ENCODE measurements at places on chromosomes 11 and 22.

DNA sequence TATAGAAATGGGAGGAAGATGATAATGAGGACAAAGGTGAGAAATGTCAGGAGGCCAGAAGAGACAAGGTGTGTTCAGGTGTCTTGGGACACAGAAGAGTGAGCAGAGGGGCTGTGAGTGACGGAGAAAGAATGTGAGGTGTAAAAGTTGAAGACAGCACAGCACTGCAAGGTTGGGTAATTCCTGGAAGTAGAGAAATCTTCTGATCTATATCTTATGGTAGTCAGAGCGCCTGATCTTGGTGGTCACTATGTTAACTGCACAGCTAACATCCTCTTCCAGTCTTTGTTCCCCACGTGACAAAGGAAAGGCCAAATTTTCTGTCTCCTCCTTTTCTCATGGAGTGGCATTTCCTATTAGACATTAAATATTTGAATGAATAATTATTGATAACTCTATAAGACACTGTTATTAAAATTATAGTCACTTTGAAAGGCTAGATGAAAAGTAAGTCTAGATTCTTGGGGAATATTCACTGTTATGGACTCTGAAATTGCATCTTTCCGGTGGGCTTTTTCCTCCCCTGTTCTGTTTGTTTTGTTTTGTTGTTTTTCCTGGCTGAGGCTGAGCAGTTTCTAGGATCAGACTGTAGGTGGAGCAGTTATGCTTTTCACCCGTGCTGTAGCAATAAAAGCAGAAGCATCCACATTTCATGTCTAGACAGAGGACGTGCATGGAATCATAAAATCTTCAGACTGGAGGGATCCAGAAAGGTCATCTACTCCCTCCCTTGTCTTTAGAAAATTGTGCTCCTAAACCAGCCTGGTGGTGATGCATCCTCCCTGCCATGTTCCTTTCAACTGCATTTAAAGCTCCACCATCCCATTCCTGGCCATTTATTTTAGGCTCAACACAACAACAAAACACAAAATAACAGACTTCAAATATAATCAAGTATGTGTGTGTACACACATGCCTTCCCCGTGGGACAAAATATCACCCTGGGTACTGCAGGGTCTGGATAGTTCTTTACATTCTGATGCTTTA, 26.6 kb downstream of the SC5D start:
- DNase-seq: no peak

DNA sequence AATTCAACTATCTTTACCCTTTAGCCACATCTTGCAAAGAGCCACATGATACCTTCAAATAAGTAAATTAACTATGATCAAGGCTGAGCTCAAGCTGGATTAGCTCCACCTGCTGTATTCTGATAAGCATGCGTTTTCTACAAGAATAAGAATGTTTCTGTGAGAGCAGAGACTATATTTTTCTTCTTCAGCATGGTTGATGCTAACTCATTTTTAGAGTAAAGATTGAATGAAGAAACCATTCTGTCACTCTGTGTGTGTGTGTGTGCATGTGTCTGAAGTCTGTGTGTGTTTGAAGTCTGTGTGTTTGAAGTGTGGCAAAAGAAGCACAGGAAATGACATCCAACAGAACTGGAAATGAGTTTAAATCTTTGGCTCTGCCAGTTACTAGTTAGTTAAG, 12.0 kb upstream of the LAYN start:
- DNase-seq: no peak

- DNase-seq: no peak
Measured at GRCh38 chr11:123231256-123231655, 36.2 kb upstream of the CLMP start.

DNA sequence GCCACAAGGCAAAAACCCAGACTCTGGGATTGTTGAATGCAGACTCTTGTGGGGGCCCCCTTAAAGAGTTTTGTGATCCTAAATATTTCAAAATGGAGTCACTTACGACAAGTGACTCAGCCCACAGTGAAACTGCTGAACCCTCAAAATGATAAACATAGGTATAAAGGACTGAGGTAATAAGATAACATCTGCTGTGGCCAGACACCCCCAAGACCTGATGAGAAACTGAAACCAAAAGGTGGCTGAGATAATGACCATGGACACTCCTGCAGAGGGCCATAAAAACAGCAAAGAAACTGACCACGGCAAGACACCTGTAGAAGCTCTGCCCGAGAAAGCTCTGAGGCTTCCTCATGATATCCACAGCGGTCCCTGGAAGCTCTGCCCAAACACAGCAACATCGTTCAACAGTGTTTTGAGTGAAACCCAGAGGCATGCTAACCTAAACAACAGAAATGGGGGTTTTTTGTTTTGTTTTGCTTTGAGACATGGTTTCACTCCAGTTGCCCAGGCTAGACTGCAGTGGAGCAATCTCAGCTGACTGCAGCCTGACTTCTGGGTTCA, 1.6 kb upstream of the PLAAT4 start:
- no peak for DNase-seq

- DNase-seq: no peak
Measured at GRCh38 chr22:25628494-25628893, 64.0 kb downstream of the GRK3 start.

- DNase-seq: no peak
Measured at GRCh38 chr11:116693102-116693570, 79.7 kb downstream of the BUD13 start.

DNA sequence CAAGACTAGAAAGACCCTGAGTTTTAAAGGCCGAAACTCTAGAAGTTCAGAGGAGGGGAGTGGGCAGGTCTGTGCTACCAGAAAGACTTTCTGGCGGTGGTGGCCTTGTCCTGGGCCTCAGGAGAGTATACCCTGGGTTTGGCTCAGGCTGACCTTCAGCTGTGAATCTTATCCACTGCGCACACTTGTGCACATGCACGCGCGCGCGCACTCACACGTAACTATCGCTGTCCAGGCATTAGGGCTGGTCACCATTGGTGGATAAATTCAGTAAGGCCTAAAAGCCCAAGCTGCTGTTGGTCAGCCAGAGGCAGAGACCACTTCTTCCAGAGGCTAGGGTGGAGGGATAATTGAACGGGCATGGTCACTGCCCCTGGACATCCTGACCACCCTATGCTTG, 25.1 kb downstream of the ARHGEF17 start:
- no peak for DNase-seq

DNA sequence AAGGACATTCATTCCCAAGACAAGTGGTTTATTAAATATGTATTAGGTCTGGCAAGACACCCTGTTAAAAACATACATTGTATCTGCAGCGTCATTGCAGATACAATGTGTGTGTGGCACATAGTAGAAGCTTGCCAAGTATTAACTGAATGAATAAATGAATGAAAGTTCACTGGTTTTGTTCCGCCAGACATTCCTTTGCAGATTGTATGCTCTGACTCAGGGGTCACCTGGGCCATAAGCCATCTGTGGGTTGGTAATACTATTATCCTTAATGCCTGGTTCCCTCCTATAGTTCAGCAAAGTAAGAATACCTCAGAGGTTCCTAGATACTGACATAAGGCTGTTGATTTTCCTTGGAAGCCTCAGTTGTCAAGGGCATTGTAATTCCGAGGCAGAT, 377.3 kb upstream of the CCDC90B start:
- no peak for DNase-seq

DNA sequence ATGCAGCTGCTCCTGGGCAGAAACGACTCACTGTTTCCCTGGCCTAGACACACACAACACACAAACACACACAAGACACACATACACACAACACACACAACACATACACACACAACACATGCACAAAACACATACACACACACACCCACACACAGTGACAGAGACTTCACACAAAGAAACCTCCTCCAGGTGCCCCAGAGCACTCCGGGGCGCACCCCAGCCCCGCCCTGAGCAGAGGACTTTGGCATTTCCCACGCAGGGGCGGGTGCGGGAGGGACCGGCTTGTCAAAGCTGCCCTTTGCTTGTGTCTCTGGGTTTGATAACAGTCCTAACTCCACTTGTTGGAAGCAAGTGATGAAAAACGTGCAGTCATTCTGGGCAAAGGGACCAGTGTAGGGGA, 6.5 kb downstream of the APOBEC3A start:
- DNase-seq: no peak

DNA sequence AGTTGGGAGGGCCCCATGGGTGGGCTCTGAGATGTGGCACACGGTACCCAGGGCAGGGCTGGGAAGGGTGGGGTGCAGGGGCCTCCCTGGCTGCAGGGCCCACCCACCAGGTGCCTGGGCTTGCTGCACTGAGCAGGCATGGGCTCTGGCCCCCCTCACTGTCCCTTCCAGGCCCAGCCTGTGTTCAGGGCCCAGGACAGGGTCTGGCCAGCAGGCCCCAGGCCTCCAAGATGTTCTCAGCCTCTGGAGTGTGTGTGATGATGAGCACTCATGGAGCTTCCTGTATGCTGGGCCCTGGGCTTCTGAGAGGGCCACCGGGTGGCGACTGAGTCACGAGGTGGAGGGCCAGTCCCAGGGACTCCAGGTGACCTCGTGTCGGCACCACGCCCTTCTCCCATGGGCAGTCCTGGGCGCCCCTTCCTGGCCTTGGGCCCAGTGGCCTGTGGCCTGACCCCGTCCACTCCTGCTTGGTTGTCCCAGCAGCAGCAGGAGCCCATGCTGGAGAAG, 55.9 kb upstream of the CCDC188 start:
- no peak for DNase-seq

DNA sequence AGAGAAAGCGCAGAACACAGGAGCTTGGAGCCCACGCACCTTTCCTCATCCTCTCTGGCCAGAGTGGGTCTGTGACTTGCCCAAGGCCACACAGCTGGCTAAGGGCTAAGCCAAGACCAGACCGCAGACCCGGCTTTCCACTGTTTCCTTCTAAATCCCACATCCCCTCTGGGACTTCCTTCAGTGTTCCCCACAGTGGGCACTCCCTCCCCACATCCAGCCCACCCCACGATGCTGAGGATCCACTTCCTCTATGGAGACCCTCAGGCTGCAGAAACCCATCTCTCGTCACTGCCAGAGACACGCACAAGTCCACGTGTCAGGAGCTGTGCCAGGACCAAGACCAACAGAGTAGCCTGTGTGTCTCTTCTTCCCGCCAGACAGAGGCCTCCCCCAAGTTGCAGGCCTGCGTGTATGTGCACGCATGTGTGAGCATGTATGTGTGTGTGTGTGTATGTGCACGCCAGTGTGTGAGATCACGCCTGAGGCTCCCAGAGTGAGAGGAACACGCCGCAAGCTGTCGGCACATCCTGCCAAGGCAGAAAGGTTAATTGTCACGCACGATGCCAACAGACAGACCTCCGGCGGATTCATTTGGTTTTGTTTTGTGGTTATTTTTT, 21.6 kb downstream of the PDGFB start:
- DNase-seq: no peak

DNA sequence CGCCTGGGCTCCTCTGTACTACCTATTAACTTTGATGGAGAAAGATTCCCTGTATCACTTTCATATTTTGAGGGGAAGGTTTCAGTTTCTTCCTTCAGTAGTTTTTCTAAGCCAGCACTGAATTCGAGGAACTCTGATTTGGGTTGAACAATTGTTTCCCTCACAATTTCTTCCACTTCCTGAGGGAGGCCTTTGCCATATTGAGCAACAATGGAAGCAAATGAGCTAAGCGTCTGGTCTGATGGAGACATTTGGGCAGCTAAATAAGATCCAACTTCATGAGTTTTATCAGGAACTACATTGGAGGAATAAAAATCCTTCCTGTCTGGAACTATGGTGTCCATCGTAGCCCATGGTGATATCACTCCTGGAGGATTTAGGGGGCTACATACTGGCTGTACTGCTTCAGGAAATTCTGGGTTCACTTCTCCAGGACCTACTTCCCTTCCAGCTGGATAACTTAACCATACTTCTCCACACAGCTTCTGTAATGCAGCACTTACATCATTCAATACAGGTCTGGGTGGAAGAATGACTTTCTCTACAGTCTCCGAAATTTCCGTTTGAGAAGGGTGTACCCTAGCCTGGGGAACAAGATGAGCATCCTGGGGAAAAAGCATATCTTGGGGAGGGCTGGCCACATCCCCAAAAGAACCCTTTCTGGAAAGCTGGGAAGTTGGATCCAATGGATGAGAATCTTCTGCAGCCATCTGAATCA, 38.9 kb upstream of the CCDC89 start:
- DNase-seq: no peak

- no peak for DNase-seq
Measured at GRCh38 chr11:1337647-1338007, 28.2 kb upstream of the TOLLIP start.

DNA sequence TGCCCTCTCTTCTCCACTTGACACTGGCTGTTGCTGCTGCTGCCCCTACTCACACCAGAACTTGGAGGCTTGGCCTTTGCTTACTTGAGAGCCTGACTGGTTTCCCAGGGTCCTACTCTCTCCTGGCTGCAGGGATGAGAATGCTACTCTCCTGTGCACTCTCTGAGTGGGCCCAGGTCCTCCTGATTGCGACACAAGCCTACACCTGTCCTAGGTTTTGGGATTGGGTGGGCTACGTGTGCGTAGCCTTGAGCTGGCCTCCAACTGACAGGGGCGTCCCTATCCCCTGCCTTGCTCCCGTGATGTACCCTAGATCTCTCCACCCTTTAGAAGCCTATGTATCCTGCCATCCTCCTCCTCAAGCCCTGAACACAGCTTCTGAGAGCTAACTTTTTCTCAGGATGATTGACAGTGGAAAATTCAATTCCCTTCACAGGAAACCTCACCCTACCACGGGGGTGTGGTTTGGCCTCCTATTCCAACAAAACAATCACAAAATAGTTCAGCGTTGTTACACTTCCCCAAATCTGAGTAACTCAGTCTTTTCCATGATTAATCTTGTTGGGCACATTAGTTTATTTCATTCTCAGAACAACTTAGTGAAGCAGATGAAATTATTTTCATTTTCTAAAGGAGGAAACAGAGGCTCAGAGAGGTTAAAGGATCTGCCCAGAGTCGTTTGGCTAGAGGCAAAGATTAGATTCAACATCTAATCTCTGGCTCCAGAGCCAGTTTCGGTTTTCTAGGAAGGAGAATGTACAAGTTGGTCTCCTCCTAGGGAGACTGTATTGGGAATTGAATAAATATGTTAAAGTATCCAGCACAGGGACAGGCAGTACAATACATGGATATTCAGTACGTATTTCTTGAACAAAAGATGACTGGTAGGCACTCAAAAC, 17.6 kb upstream of the AMOTL1 start:
- DNase-seq: no peak

- DNase-seq: peak; percentile 82
Measured at GRCh38 chr22:37566903-37567798, 6.9 kb downstream of the CDC42EP1 start.

- DNase-seq: no peak
Measured at GRCh38 chr22:48746789-48747425, 1080.8 kb downstream of the BRD1 start.

GRCh38 chr11:11117730-11118129, 235.3 kb downstream of the CSNK2A3 start:
- DNase-seq: no peak

DNA sequence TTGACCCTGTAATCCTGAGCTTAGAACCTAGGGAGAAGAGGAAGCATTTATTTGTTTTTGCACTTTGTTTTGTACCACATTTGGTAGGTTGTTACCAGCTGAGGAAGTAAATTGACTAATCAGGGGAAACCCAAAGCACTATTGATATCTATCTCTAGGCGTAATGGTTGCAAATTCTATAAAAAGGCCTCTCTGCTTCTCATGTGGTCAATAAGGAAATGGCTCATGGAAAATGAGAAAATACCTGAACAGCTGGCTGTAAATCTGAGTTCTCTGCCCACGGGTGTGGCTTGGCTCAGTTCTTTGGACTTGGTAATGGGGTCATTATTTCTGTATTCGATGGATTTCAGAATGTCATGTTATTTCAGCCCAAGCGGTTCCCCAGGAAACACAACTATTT, 42.4 kb downstream of the BARX2 start:
- no peak for DNase-seq

- no peak for DNase-seq
Measured at GRCh38 chr11:126293726-126294125, 10.1 kb upstream of the DCPS start.

All from effector CD8-positive, alpha-beta T cell (primary cell).